ENCODE measurements at places on chromosomes 7 and 10.

- no peak for ATAC-seq
These were observed 140.0 kb downstream of the PTPRN2 start for GRCh38 chr7:158447506-158448171.

- peak; percentile 81 for ATAC-seq
These were observed 12.1 kb downstream of the ASB13 start for GRCh38 chr10:5654218-5654755.

DNA sequence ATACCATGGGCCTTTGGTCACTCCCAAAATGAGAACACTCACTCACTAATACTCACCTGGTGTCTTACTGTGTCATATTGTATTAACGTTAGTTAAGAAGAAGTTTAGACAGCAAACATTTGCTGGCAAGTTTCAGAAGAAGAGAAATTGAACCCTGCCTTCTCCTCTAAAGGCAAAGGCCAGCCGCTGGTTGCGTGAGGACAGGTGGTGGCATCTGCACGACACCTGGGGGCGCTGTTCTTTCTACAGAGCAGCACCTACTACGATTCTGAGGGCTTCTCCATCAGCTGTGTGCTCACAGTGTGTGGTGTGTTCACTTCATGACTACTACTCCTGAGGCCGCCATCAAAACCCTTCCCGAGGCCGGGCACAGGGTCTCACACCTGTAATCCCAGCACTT is 17.9 kb upstream of the CLEC2L start:
- no peak for ATAC-seq

DNA sequence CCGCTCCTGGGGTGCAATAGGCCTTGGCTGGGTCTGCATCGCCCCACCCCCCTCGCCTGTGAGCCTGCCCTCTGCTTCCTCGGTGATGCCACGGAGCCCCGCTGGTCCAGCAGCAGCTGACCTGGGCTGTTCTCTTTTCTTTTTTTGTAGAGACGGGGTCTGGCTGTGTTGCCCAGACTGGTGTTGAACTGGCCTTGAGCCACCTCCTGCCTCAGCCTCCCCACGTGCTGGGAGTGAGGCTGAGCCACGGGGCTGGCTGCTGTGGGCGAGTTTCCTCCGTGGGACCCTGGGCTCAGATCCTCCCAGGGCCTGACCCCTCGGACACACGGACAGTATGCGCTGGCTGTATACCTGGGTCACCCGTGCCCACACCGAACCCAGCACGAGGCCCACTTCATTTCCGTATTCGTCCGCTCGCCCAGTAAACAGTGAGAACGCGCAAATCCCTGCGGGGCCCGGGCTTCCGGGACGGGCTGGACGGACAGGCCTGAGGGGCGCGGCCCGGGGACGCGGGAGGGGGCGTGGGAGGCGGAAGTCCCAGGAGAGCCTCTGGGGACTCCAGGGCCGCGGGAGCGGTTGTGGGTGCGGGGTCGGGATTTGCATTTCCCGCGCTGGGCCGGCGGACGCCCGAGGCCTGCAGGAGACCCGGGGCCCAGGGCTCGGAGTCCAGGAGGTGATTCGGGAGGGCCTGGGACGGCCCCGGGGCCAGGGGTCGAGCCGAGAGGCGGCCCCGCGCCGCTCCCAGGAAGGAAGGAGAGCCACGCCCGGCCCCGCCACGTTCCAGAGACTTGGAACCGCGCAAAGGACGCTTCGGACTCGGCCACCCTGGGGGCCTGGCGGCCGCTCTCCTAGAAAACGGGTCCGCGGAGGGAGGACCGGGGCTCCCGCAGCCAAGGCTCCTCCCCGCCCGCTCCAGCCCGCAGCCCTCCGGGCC is 57.7 kb upstream of the DNAJB6 start:
- peak; percentile 41 for ATAC-seq

GRCh38 chr7:150877536-150877935 is 25.2 kb downstream of the AOC1 start:
- no peak for ATAC-seq

- ATAC-seq: no peak
These were observed 87.8 kb downstream of the NRCAM start for GRCh38 chr7:108368466-108368865.

DNA sequence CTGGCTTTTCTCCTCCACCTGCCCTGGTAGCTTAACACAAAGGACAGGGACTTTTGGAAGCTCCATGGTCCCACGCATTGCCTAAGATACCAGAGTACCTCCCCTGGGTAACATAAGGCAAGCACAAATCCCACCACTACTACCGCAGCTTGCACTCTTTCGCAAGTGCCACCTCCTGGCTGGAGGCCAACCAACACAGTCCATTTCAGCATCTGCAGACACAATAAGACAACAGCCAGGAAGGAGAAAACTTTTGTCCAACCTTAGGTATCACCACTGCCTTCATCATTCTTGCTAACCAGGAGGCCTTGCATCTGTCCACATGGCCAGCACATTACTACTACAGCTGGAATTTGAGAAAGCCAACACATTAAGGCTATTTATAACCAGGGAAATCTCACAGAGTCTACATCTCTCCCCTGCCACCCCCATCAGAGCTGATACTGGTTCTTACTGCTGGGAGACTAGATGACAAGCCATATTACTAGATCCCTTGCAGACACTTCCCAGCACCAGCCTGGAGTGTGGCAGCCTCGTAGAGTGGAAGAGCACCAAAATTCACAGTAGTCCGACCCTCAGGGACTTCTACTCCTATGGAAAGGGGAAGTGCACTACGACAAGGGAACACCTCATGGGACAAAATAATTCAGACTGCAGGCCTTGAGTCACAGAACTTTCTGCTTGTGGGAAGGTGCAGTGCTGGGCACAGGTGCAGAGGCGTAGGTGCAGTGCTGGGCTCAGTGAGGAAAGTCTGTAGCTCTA is 39.8 kb upstream of the CDK13 start:
- ATAC-seq: no peak

DNA sequence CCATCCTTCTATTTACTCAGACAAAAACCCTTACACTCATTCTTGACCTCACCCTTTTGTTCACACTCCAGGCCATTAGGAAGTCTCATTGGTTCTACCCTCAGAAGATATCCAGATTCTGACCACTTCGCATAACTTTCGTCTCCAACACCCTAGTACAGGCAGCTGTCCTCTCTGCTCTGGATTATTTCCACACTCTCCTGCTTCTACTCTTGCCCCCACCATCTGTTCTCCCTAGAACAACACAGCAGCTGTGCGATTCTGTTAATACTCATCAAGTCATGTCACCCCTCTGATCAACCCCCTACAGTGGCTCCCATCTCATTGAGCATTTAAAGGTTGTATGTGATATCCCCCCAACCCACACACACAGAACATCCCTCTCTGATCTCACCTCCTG is 15.5 kb upstream of the TRIL start:
- no peak for ATAC-seq

GRCh38 chr10:30769361-30769760 is 139.8 kb upstream of the LYZL2 start:
- no peak for ATAC-seq

- no peak for ATAC-seq
These were observed 13.6 kb upstream of the KCND2 start for GRCh38 chr7:120259386-120259785.

GRCh38 chr10:61390851-61391250 is 62.3 kb downstream of the TMEM26 start:
- no peak for ATAC-seq

- no peak for ATAC-seq
These were observed 63.0 kb upstream of the PRSS58 start for GRCh38 chr7:142320883-142321282.

- ATAC-seq: no peak
These were observed 1.4 kb upstream of the MMD2 start for GRCh38 chr7:4960363-4960762.
